Activated T-cell treated with anti-CD3 and anti-CD28 coated beads for 48 hours (primary cell): ENCODE measurements at places on chromosomes 6 and 20.

DNA sequence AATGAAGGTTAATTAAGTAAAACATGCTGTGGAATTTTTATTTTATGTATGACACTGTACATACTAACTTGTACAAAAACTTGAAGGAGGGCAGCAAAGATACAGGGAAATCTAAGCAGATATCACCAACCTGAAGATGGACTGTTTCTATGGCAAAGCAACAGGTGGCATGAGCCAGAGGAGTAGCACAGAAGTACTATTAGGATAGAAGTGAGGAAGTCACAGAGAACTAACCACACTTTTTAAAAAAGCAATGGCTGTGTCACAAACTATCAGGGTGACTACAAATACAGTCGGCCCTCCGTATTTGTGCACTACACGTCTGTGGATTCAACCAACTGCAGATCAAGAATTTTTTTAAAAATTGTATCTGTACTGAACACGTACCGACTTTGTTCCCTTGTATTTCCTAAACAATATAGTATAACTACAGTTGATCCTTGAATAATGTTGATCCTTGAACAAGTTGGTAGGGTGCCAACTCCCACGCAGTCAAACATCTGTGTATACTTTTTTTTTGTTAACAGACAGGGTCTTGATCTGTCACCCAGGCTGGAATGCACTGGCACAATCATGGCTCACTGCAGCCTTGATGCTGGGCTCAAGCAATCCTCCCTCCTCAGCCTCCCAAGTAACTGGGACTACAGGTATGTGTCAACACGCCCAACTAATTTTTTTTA lies 61.0 kb downstream of the NUDT3 start:
- DNase-seq = no peak

DNA sequence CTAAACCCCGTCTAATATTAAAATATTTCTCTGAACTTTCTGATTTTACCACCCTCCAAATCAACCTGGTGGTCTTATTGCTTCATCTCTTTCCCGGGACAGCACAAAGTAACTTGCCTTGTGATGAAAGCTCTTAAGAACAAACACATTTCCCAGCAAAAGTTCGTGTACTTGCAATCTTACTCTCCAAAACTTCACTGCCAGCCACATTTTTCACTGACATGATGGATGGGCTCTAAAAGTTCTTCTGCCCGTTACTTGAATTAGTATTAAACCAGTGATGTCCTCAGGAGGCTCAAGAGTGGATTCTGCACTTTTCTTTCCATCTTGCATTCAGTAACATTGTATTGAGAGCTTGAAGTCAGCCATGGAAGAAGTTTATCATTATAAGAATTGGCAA lies 731.6 kb upstream of the GJE1 start:
- DNase-seq = no peak

DNA sequence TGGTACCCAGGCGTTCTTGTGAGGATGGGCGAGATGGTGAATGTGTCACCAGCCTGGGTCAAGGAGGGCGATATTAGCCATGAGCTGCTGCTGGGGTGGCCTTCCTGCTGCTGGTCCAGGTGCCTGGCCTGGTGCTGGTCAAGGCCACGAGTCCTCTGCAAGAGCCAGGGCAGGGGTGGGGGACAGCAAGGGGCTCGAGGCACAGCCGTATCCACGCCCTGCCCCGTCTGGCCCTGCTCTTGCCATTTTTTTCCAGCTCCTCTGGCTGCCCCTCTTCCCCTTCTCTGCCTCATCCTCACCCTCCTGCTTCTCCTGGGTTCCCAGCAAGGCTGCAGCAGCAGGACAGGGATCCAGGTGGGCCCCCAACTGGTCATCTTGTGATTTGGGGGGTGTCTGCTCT lies 51.2 kb downstream of the CDH4 start:
- no peak for DNase-seq

DNA sequence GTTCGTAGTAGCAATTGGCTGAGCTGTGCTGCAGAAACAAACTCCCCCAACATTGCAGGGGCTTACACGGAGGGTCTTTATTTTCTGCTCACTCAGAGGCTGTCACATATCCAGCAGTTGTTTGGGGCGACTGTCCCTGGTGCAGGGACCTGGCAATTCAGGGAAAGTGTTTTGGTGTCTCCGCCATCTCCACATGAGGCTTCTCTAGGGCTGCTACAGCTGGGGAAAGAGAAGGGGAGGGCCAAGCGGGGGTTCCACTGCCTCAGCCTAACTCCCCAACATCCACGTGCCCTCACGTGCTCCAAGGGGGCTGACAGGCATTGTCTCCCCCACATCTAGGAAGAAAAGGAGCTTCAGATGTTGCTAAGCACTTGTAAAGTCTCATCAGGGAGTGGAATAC lies 61.3 kb upstream of the NXT1 start:
- DNase-seq = no peak

GRCh38 chr6:135854799-135855198 lies 3.3 kb downstream of the PDE7B start:
- no peak for DNase-seq

- DNase-seq = no peak
These were observed 188.2 kb downstream of the LRFN2 start for GRCh38 chr6:40398810-40399477.

- DNase-seq = no peak
These were observed 416.6 kb downstream of the PREX1 start for GRCh38 chr20:48411245-48411644.

DNA sequence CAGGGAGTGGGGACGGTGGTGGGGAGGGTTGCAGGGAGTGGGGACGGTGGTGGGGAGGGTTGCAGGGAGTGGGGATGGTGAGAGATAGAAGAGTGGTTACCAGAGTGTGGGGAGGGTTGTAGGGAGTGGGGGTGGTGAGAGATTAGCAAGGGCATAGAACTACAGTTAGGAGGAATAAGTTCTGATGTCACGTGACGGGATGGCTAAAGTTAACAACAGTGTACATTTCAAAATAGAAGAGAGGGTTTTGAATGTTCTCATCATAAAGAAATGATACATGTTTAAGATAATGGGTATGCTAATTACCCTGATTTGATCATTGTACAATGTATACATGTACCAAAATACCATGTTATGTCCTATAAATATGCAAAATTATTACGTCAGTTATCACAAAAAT lies 57.6 kb upstream of the FRMD1 start:
- DNase-seq = no peak

- no peak for DNase-seq
These were observed 5.0 kb upstream of the ZBTB24 start for GRCh38 chr6:109488001-109488400.

- no peak for DNase-seq
These were observed 1.7 kb upstream of the GMPR start for GRCh38 chr6:16236631-16237199.

- DNase-seq = no peak
These were observed 30.4 kb upstream of the ENTPD6 start for GRCh38 chr20:25165128-25165527.

DNA sequence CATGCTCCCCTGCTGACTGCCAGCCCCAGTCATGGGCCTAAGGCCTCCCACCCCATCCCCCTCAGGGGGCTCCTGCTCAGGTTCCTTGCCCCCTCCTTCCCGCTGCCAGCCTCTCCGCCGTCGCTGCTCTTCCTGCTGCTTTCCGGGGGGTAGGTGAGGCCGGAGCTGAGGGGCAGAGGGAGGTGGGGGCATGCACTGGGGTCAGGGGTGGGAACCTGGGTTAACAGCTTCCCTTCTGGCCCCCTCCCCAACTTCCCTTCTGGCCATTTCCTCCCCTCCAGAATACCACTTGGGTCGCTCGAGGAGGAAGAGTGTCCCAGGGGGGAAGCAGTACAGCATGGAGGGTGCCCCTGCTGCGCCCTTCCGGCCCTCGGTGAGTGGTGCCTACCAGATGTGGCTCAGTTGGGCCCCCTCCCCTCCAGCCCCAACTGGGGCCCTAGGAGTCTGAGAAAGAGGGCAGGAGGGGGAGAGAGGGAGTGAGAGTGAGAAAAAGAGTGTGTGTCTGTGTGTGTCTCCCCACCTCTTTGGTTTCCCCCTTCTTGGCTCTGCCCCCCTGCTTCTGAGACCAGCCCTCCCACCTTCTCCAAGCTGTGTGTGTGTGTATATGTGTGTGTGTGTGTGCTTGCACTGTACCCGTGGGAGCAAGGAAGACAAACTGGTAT lies 12.1 kb downstream of the SYNGAP1 start:
- no peak for DNase-seq

DNA sequence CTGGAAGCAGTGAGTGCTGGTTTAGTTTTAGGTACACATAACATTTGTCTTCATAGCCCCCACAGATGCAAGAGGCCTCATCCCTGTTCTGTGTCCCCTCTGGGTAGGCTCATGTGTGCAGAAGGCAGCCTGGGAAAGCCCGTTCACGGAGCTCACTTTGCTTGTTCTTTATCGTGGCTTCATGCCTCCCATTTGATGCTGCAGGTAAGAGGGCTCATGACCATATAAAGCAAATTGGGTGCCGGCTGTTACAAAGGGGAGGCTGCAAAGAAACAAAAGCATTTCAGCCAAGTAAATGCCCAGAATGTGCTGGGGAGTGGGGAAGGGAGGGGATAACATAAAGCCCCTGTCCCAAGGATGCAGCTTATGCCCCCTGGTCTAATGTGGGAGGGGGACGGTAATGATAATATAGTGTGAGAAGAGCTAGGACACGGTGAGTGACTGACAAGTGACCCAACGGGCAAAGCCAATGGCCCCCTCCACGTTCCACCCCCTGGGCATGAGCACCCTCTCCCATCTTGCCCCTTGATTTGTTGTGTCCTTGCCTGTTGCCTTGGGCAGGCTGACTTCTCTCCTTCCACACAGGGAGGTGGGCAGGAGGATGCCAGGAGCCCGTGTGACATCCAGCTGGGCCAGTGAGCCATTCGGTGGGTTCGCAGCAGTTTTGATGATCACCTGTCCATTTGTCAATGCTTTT lies 138.0 kb downstream of the FOXO3 start:
- DNase-seq = no peak

DNA sequence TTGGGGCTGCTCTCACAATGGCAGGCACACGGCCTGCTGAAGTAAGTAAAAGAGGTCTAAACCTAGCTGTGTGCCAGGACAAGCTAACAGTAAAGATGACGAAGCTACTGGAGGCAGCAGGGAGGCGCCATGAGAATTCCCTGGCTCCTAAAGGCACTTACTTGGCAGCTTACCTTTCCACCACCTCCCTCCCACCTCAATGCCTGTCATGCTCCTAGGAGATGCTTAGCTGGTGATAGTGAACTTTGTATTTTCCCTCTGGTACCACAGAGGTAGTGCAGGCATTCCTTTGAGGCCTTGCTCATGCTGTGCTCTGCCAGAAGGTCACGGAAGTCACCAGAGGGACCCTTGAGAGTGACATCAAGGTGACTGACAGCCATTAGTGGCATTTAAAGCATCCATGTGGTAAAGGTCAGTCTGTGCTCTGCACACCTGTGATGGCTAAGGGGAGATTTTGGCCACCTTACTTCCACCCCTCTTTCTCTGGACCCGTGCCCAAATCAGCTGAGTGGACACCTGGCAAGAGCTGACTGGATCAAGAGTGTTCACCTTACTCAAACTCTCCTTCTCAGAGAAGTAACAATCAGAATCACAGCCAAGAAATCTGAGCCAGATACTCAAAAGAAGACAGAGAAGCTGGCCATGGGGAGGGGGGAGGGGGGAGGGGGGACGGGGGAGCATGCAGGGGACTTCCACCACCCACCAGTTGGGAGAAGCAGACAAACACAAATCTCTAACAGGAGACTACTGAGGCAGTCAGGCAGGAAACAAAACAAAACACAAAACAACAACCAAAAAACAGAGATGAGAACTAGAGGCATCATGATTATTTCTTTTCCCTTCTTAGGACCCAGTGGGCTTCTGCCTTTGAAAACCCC lies 2.9 kb downstream of the FKBP1A start:
- no peak for DNase-seq

- no peak for DNase-seq
These were observed 92.9 kb upstream of the TOX2 start for GRCh38 chr20:43821795-43822194.

- DNase-seq = no peak
These were observed 97.7 kb downstream of the SLC16A10 start for GRCh38 chr6:111184827-111185532.

DNA sequence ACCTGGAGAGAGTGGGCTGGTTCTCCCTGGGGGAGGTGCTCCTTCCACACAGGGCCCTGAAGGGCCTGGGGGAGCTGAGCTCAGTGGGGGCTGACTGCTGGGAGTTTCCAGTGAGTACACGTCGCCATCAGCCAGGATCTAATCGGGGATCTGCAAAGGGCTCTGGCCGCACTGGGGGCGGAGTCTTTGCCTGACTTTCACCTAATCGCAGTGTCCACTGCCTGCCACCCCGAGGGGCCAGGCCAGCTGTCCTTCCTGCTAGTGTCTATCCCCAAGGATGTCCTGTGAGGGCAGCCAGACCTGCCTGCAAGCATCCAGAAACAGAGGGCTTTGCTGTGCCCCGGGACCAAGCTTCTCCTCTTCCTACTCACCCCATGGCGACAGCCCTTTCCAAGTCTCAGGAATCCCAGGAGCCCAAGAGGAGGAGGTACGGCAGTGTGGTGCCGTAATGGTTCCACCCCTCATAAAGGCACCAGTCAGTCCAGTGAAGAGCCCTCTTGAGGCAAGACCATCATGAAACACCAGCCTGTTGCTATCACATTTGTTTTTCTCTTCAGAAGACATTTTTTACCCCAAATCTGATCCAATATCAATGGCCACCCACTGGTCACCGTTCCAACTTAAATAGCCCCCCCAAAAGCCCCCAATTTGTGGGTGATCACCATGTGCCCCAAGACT lies 243.1 kb upstream of the ECI2 start:
- DNase-seq = no peak

DNA sequence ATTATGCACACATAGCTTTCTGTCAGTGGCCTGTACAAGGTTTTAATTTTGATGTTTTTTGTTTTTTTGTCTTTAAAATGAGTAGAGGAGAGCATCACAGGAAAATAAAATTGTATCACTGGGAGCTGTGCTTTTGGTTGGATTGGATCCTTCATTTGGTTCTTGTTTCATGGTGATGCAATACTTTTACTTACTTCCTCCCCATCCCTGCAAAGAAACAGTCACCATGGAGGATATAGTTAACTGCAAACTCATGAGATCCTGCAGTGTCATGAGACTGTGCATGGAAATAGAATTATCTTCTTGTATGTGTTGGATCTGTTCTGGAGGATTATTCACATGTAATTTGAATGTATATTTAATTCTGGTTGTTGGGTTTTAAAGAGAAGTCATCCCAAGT lies 122.3 kb downstream of the JARID2 start:
- no peak for DNase-seq

DNA sequence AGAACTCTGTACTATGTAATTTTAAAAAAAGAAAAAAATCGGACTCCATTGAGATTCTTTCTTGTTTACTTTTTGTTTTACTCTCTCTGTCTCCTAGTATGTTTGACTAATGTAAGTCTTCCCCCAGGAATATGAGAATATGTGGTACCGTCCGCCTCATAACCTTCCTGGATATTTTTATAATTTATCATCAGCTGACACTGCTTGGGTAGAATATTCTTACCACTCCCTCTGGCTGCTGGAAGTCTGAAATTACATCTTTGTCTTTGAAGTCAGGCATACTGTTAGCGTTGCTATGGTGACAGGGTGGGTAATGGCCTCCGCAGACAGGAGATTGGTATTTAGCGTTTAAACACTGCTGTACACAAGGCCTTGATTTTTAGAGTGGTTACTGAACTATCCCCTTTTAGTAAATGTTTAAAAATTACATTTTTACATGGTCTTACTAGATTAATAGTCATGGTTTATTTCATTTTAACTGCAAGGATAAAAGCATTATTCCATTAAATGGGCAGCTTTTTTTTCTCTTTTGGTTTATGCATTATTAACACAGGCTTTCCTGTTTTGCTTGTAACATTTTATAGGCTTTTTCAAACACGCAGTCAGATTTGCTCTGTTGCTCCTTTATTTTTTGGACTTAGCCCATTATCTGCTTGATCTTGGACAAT lies 176.4 kb downstream of the ARID1B start:
- no peak for DNase-seq

- DNase-seq = no peak
These were observed 46.3 kb downstream of the HBS1L start for GRCh38 chr6:135008072-135008940.
